HuH-7.5 (cell line): ENCODE measurements at places on chromosomes 3 and 15.

DNA sequence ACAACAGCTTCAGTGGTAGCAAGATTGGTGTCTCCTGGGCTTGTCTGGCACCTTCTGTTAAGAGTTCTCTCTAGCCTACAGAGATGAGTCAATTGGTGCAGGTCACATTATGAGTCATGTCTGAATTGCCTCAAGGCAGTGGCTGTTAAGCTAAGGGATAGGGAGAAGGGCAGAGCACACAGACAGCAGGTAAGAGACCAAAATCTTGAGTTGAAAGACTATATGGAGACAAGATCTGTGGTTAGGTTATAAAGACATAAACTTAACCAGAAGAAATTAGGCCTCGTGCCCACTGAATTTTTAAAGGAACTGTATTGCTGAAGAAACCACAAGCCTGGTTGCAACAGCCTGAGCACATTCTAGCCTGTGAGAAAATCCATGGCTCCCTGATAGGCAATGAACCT, 19.2 kb upstream of the KPNA1 start:
- DNase-seq: no peak

GRCh38 chr3:169886671-169887070, 16.9 kb upstream of the LRRC31 start:
- DNase-seq: no peak

GRCh38 chr15:47288794-47289193, 428.5 kb upstream of the SEMA6D start:
- DNase-seq: no peak

DNA sequence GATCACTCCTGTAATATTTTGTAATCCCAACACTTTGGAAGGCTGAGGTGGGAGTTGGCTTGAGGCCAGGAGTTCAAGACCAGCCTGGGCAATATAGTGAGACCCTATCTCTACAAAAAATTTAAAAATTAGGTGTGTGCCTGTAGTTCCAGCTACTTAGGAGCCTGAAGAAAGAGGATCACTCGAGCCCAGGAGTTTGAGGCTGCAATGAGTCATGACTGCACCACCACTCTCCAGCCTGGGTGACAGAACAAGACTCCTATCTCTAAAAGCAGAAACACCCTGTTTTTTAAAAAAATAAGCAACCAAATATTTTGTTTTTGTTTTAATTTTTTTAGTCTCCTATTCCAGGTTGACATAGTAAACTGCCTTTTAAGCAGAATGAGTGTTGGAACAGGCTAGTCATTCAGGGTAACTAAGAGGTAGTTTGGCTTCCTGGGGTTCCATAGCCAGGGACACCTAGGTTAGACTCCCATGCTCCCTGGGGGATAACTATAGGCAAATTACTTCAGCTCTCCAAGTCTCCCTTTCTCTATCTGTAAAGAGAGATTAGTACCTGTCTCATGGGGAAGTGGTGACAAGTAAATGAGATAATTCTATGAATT, 114.6 kb upstream of the C15orf61 start:
- DNase-seq: no peak

- no peak for DNase-seq
Measured at GRCh38 chr3:194286375-194287146, 64.6 kb downstream of the CPN2 start.

DNA sequence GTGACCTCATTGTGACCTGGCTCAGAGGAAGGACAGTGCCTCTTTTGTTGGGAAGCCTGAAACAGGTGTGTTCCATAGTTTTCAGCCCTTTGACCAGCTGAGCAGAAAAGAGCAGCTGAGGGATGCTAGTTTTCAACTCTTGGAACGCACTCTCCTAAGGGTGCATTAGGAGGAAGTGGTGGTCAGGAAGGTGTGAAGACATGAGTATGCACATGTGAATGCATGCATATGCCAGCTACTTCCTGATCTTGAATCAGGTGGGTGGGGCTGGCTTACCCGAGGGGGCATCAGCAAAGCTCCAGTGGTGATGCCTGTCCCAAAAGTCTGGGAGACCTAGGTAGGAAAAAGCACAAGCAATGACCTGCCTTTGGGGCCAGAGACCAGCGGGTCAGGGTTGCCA, 23.3 kb upstream of the CEMIP start:
- no peak for DNase-seq

DNA sequence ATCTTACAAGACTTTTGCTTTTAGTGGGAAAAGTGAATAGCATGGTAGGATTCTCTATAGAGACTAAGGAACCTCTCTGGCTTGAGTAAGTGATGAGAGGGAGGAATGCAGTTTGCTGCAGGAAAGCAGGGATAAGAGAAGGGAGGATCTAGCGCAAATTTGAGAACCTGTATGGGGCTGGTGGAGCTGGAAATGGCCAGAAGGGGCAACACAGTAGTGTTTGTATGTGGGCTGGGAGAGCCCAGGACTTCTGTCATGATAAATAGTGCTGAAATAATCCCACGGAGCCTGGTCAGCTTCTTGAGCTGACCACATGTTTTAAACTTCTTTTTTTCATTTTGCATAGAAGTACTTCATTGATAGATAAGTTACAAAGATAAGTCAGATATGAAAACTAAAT, 11.2 kb upstream of the SHC4 start:
- DNase-seq: no peak
